ENCODE measurements at places on chromosomes 6 and 20.

DNA sequence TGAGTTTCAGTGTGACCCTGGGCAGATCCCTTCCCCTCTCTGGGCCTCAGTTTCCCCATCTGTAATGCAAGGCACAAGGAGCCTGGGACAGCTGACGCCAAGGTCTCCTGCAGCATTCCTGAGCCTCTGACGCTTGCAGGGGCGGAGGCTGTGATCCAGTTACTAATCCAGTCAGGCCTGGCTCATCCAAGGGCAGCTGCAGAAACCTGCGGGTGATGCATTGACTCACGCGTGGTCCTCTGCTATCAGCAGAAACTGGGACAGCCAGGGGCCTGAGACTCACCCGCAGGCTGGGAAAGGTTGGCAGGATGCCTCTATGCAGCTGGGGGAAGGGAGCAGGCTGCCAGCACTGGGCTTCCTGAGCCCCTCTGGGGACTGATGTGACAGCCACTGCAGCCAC, 65.0 kb upstream of the SIRPA start:
- DNase-seq: no peak

DNA sequence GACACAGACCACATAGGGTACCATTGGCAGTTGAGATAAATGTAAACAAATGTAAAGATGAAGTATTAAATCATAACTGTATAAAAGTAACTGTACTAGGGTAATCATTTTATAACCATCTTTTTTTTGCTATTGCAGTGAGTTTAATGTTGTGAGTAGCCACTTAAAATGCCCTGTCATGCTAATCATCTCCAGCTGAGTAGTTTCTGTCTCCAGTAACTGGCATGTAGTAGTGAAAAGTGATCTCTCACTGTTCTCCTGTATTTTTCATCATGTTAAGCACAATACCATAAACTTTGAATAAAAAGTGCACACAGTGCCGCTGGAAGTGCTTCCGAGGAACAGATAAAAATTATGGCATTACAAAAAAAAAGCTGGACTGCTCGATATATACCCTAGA, 45.0 kb upstream of the OPRM1 start:
- no peak for DNase-seq

DNA sequence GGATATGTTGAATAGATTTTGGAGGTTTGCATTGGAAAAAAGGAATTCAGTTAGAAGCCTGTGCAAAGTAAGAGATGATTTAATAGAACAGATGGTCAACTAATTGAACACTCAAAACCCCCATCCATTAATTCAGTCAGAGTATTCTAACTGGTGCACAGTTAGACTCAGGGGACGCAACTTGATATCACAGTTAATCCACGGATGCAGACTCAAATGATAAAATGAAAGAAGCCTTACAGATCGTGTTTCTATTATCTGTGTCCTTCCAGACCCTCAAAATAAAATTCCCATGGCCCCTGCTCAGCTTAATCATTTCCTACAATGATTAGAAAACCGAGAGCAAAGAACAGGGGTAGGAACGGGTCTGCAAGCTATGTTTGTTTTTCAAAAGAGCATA, 45.4 kb upstream of the DTNBP1 start:
- no peak for DNase-seq

GRCh38 chr20:48019940-48020339, 234.7 kb upstream of the SULF2 start:
- no peak for DNase-seq

- peak; percentile 17 for DNase-seq
Observed at GRCh38 chr6:139030228-139030963, 1.9 kb downstream of the ABRACL start.

DNA sequence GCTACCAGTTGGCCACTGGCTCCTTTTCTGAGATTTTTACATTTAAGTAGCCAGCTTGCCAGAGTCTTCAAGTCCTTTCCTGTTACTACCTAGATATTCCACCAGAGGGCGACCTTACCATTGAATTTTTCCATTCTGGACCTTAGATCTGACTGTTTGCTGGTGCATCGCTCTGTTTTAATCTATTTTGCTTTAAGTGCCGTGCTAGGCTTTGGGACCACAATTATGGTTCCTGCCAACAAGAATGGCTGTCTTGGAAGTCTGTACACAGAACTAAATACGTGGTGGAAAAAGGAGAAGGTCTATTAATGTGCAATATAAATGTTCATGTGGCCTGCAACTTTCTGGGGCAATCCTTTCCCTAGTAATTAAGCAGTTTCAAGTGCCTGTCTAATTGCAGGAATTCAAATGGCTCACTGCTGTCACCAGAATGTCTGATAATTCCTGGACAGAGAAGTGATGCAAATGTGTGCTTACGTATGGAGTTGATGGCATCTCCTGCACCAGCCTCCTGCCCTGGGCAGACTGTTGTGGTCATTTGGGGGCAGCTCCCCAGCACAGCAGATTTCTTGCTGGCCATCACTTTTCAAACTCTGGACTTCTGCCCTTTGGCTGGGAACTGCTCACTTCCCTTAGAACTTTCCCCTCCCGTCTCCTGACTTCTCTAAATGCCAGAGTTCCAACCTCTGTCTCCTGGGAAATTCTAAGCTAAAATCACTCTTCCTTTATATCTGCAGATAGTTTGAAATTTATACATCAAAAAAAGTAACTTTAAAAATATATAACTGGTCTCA, 5.6 kb upstream of the HLA-DOA start:
- peak; percentile 75 for DNase-seq

DNA sequence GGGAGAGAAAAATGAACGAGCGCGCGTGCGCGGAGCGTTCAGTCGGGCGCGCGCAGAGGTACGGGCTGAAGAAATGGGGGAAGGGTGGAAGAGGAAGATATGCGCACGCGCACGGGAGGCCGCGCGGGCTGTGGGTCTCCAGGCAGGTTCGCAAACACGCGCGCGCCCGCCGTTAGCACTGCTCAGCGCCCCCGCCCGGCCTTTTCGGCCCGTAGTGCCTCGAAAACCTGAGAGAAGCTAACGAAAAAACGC, 393 bp downstream of the BCLAF1 start:
- DNase-seq: peak; percentile 89

DNA sequence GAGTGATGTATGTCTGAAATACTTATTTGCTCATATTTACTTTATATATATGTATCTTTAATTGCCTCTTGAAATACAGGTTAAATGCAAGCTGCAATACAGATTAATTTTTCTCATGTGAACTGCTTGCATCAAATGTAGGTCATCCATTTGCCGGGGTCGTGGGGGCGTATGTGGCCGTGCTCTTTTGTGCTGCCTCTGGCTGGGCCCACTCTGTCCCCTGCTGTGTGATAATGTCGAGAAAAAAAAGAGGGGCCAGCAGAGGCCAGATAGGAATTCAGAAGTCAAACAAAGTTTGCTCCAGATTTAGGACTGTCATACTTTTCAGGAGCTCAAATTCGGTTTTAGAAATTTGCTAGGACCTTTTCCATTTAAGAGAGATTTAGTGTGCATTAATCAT, 459.6 kb upstream of the SOX4 start:
- no peak for DNase-seq

DNA sequence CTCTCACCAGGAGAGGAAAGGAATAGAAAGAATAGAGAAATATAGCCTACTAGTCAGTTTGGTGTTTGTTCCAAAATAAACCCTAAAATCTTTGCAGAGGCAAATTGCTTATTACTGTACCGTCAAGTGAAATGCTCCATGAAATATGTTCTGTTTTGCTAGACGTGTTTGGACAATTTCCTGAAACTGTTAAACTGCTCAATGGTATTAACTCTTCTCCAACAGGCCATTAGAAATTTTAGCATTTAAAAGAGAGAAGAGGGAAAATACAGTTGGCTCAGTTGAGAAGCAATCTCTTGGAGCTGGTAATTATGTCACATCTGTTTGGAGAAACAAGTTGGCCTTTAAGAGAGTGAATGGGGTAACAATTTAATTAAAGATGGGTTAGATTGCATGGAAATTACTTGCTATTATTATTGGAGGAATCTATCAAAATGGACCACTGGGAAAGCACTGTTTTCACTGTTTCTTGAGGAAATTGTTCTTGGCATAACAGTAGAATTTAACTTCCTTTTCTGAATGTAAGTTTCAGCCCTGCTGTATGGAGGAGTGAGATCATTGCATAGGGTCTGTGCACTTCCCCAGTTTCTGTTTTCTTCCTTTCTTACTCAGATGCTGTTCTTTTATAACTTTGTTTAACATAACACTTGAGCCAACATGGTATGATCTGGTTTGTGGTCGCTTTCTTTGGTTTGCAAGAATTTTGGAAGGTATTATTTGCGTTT, 373.6 kb downstream of the PLCB1 start:
- DNase-seq: no peak

GRCh38 chr6:138234363-138234762, 16.1 kb upstream of the PBOV1 start:
- no peak for DNase-seq

- no peak for DNase-seq
Observed at GRCh38 chr6:89275900-89276299, 39.2 kb downstream of the GABRR2 start.

DNA sequence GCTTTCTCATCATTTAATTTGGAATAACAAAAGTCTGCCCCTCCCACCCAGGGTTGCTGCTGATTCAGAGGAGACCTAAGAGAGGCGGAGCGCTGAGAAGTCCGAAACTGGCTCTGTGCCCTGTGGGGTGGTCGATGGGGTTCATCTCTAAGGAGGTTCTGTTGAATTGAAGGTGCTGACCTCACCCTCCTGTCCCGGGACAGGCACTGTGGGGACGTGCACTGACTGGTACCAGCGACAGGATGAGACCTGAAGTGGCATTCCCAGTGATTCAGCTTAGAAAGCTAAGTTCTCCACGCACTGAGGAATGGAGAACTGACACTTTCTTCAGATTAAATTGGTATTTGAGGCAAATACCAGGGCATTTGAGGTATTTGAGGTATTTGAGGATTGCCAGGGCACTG, 1.3 kb downstream of the GUCA1B start:
- no peak for DNase-seq

DNA sequence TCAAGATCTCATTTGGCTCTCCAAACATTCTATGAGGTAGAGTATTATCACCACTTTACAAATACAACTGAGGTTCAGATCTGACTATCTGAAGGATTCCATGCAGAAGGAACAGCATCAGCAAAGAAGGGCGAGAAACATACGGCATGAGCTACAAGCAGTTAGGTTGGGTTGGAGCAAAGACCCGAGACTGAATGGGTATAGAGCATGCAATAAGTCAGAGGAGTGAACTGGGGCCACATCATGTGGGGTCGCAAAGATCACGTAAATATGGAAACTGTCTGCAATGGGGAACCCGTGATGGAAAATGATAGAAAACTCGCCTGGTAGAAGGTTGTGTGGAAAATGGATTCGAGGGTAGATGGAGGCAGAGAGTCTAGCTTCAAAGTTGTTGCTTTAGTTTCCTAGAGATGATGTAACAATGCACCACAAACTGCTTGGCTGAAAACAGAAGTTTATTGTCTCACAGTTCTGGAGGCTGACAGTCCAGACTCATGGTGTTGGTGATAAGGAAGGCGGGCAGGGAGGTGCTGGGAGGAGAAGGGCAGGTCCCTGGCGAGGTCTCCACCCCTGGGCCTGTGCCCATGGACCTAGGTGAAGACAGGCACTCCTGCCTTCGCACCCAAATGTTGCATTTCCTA, 44.3 kb upstream of the BCLAF1 start:
- DNase-seq: no peak

GRCh38 chr20:38715646-38716045, 8.6 kb upstream of the SLC32A1 start:
- DNase-seq: no peak

DNA sequence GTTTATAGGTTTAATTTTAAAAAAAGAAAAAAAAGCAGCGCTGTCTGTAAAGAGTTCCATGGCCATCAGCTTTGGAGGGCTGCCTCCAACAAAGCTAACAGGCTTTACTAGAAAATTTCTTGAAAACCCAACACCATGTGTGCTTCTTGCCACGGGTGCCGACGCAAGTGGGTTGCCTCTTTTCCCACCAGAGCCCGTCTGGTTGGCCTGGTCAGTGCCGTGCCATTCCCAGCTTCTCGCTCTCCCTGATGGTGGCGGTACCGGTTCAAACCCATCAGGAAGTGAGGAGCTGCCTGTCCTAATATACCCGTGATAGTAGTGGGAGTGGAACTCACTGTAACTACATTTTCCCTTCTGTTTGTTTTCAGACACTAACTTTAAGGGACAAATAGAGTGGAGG, 73.7 kb downstream of the CDH4 start:
- DNase-seq: no peak

DNA sequence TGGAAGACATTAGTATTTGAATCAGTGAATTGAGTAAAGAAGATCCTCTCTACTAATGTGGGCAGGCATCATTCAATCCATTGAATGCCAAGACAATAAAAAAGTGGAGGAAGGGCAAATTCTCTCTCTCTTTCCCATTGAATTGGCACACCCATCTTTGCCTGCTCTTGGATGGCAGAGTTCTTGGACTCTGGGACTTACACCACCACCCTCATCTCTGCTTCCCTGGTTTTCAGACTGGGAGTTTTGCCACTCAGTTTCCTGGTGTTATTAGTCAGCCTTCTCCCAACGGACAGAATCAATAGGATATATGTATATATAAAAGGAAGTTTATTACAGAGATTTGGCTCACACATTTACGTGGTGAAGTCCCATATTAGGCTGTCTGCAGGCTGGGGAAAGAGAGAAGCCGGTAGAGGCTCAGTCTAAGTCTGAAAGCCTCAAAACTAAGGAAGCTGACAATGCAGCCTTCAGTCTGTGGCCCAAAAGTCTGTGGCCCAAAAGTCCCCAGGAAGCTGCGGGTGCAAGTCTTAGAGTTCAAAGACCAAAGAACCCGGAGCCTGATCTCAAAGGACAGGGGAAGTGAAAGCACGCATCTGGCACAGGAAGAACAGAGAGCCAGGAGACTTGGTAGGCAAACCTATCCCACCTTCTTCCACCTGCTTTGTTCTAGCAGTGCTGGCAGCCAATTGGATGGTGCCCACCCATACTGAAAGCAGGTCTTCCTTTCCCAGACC, 64.4 kb downstream of the SMPDL3A start:
- DNase-seq: no peak

DNA sequence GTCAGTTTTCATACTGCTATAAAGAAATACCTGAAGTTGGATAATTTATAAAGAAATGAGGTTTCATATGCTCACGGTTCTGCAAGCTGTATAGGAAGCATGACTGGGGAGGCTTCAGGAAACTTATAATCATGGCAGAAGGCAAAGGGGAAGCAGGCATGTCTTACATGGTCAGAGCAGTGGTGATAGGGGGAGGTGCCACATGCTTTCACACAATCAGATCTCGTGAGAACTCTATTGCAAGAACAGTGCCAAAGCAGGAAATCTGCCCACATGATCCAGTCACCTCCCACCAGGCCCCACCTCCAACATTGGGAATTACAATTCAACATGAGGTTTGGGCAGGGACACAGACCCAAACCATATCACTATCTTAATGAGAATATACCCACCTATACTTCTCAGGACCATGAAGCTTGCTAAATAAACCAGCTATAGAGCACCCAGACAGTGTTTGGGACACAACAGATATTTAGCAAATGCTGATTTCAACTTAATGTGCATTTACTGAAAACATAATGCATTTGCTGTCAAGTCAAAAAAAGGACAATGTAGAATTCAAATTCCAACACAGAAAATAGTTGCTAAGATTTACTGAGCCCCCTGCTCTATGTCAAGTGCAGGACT, 63.8 kb downstream of the TNFRSF21 start:
- DNase-seq: peak; percentile 41
